ENCODE measurements at places on chromosomes 5 and 9.

GRCh38 chr5:78718824-78719223 lies 70.3 kb upstream of the LHFPL2 start:
- no peak for DNase-seq

DNA sequence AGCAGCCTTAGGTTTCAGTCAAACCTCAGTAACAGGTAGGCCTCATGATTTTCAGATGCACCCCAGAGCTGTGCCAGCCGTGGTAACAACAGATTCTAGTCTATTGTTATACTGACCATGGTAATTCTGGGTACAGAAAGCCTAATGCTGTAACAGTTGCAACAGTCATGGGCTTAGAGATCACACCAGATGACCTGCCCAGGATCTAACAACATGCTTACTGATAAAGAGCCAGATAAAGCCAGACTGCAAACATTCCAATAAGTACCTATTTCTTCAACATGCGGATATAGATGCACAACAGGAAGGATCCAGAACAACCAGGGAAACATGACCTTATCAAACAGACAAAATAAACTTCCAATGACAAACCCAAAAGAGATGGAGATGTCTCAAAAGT lies 42.8 kb downstream of the CERT1 start:
- DNase-seq, result no peak

DNA sequence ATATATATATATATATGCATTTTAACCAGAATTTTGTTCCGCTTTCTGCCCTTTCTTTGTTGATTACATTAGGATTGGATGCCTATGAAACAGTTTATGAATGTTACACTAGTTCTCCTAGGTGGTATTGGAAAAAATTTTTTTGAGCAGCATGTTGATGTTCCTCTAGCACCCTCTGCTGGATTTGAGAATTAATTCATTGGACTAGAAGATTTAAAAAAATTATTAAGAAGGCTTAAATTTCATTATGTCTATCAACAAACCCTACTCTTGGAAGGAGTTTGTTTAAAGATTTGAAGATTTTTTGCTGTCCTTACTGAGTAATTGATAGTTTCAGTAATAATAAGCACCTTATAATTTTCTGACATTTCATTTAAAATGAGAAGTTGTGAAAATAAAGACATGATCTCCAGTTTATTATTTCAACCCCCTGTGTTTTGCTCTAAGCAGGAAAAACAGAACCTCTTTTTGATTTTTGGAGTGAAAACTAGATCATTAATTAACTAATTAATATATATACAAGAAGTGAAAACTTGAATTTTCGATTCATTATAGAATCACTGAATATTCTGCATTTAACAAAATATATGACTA lies 89.6 kb downstream of the CCDC171 start:
- DNase-seq, result no peak

GRCh38 chr9:88085476-88085875 lies 52.8 kb downstream of the SPATA31C2 start:
- no peak for DNase-seq

DNA sequence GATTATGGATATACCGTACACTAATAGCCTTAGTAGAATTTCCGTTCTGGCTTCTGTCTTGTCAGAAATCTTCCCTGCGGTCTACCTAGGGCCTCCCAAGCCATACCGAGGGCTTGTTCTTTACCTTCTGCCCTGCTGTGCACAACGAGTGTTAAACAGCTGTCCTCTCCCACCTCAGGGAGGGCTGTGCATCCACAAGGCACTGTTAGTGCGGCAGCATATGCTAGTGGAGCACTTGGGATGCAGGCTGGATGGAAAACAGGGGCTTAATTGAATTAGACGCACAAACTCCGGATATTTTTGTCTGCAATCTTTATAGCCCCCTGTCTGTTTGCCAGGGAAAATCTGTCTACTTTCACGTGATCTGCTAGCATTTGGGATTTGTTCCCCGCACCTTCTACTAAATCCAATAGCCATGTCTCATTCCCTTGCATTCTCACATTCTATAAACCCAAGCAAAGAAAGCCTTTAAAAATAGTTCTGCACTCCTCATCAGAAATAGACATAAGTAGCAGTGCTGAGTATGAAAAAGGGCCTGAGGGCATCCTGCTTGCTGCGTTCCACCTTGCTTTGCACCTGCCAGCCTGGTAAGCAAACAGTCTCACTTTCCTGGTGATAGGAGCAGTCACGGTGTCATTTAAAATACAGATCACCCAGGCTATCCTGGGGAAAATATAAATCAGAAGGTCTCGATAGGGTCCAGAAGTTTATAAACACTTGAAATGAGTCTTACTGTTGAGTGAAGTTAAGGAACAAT lies 382.6 kb downstream of the RASEF start:
- no peak for DNase-seq

DNA sequence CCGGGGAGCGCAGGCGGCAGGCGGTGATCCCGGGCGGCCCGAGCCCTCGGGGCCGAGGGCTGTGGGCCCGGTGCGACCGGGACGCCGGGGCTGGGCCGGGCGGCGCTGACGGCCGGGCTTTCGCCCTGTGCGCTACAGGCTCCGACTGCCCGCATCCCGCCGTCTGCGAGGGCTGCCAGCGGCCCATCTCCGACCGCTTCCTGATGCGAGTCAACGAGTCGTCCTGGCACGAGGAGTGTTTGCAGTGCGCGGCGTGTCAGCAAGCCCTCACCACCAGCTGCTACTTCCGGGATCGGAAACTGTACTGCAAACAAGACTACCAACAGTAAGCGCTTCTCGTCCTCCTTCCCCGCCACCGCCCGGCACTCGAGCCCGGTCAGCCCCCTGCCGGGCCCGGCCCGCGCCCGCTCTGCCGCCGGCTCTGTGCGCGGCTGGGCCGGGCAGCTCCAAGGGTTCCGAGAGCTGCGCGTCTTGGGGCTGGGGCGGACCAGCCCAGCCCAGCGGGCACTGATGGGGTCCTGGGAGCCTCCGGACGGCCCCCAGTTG lies 1.6 kb downstream of the LMX1B start:
- no peak for DNase-seq

- peak; percentile 37 for DNase-seq
Measured at GRCh38 chr9:133403766-133404453, 13.9 kb downstream of the REXO4 start.

DNA sequence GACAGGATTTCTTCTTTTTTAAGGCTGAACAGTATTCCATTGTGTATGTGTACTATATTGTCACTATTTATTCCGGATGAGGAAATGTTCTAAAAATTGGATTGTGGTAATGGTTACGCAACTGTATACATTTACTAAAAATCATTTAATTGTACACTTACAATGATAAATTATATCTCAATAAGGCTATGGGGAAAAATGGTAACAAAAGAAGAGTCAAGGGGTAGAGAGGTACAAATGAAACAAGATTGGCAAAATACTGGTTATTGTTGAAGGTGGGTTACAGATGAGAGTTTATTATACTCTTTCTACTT lies 62.3 kb upstream of the TNFAIP8 start:
- DNase-seq, result no peak

- no peak for DNase-seq
Measured at GRCh38 chr5:75622564-75622963, 11.3 kb downstream of the ANKDD1B start.

- no peak for DNase-seq
Measured at GRCh38 chr5:116573279-116573701, 1.3 kb downstream of the SEMA6A start.

GRCh38 chr5:131538177-131538593 lies 96.8 kb downstream of the RAPGEF6 start:
- no peak for DNase-seq

DNA sequence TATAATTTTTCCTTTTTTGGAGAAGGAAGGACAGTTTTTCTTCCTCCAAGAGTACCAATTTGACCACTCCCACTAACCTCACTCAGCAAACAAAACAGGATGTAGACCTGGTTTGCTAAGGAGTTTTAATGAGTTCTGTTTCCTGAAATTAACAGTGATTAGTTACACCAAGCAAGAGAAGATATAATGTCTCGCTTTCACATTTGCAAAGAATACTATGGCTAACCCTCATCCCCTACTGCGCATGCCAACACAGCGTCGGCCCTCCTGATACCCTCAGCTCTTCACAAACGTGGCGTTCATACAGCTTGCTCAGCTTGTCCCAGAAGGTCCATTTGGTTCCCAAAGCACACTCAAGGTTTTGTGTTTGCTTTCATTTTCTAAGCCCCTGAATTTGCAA lies 41.9 kb upstream of the IPPK start:
- no peak for DNase-seq

DNA sequence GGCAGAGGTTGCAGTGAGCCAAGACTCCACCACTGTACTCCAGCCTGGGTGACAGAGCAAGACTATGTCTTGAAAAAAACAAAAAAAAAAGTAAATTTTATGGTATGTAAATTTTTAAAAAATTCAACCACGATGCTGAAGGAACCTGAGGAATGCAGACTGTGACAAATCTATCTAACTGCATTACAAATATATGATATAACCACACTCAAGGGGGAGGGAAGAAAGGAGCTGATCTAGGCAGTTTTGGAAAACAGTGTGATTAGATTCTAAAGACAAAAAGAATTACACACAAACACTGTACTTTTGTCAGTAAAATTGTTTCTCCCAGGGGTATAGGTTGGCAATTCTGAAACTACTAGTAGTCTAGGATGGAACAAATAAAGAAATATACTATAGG lies 17.0 kb downstream of the LARS1 start:
- no peak for DNase-seq

GRCh38 chr9:128912270-128912853 lies 8.4 kb upstream of the PHYHD1 start:
- no peak for DNase-seq

Measured in stimulated activated CD4-positive, alpha-beta T cell treated with anti-CD3 and anti-CD28 coated beads, Interleukin-15, amount 100 ng/mL, for 1 hour (primary cell).